Natural killer cell (primary cell): ENCODE measurements at places on chromosomes 11 and 22. TPM values are rescaled to one million over a fixed set of nuclear protein-coding genes. Genes with fewer than 3 reads are reported as not detected.

DBX1 gene
- total RNA-seq = not detected

DNA sequence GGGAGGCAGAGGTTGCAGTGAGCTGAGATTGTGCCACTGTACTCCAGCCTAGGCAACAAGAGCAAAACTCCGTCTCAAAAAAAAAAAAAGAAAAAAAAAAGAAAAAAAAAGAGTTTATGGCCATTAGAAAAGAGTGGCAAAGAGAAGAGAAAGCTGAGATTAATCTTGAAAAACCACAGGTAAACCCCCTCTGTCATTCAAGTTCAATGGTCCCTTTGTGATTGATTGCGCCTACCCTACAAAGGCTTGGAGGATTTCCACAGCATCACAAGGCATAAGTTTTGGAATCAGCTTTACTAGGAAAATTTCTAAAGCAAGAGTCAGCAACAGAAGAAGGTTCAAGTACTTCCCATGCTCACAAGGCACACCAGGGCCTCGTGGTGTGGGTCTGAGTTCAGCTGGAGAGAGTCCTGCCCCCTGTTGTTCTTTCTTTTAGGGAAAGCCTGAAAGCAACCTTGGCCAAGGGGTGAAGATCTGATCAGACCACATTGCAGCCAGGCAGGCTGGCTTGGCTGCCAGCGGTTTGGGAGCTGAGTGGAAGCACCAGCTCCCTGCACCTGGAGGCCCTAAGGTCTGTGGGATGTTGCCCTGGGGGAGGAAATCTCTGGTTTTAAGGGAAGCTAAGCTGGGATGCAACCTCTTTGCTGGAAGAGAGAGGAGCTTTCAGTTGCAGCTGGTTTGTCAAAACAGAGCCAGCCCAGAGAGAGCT lies 41.8 kb downstream of the SLN start:
- H3K36me3 ChIP-seq = no peaks in the 10 kb centered on the region
- H3K4me1 ChIP-seq = no peaks in the 10 kb centered on the region
- DNase-seq = no peak
- H3K27ac ChIP-seq = no peak overlapping the region
- H3K27me3 ChIP-seq = no peaks in the 10 kb centered on the region

- DNase-seq = no peak
- H3K27ac ChIP-seq = no peak overlapping the region
- no peaks in the 10 kb centered on the region for H3K4me1 ChIP-seq
Observed at GRCh38 chr11:130520271-130520671, 71.8 kb downstream of the ADAMTS15 start.

- no peak for DNase-seq
- H3K36me3 ChIP-seq = no peaks in the 10 kb centered on the region
- peaks cover 6% of the 10 kb centered on the region for H3K4me1 ChIP-seq
- no peak overlapping the region for H3K4me3 ChIP-seq
- H3K27ac ChIP-seq = no peak overlapping the region
- no peaks in the 10 kb centered on the region for H3K27me3 ChIP-seq
Observed at GRCh38 chr11:69553416-69554357, 72.2 kb downstream of the LINC01488 start.

GRCh38 chr11:3675971-3676370 lies 4.8 kb upstream of the CHRNA10 start:
- H3K27ac ChIP-seq = no peak overlapping the region
- H3K4me1 ChIP-seq = no peaks in the 10 kb centered on the region
- H3K27me3 ChIP-seq = no peaks in the 10 kb centered on the region

GRCh38 chr11:114280696-114281095 lies 15.5 kb upstream of the NNMT start:
- no peak for DNase-seq
- no peaks in the 10 kb centered on the region for H3K4me1 ChIP-seq
- H3K27ac ChIP-seq = no peak overlapping the region
- no peaks in the 10 kb centered on the region for H3K36me3 ChIP-seq

DNA sequence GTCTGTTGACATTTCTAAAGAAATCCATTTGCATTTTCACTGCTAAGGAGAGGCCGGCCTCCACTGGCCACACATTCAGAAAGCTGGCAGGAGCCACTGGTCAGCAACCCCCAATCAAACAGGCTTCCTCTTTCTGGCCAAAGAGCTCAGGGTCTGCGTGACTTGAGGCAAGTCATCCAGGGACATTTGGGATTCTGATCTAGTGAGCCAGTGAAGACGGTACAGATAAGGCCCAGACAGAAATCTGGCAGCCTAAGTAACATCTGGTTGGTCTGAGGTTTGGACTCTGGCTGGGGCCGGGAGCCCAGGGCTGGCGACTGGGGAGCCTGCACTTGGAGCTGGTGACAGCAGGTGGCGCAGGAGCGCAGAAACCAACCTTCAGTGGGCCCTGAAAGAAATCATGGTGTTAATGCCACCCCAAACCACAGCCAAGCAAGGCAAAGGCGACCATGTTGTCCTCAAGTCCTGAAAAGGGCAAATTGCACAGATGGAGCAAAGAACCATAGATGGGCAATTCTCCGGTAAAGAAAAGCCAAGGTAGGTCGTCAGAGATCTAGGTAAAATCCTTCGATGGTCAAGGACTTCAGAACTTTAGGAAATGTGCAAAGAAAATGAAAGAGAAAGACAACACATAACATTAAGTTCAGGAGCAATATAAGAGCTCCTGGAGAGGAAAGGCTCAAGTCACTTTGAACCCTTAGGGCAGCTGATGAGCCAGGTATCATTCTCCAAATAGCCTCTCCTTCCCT lies 99.4 kb upstream of the BLID start:
- no peak overlapping the region for H3K4me3 ChIP-seq
- DNase-seq = peak; percentile 15
- H3K27me3 ChIP-seq = no peaks in the 10 kb centered on the region
- no peaks in the 10 kb centered on the region for H3K4me1 ChIP-seq
- no peak overlapping the region for H3K27ac ChIP-seq
- H3K36me3 ChIP-seq = no peaks in the 10 kb centered on the region

DNA sequence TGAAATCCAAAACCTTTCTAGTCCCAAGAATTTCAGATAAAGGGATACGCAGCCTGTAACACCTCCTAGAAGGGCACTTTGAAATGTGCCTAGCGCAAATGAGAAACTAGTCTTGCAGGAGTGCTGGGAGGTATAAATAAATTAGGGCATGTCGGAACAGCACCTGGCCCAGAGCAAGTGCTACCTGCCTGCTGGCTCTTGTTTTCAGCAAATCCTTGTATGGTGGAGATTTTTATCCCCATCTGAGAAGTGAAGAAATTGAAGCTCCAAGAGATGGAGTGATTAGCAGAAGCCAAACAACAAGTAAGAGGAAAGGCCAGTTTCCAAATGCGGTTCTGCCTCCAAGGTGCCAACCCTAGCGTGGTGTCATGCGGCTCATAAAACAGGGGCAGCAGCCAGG lies 36.7 kb upstream of the TFIP11 start:
- H3K4me1 ChIP-seq = peaks cover 87% of the 10 kb centered on the region
- H3K27me3 ChIP-seq = no peaks in the 10 kb centered on the region
- peaks cover 29% of the 10 kb centered on the region for H3K36me3 ChIP-seq
- no peak overlapping the region for H3K27ac ChIP-seq
- DNase-seq = no peak

DNA sequence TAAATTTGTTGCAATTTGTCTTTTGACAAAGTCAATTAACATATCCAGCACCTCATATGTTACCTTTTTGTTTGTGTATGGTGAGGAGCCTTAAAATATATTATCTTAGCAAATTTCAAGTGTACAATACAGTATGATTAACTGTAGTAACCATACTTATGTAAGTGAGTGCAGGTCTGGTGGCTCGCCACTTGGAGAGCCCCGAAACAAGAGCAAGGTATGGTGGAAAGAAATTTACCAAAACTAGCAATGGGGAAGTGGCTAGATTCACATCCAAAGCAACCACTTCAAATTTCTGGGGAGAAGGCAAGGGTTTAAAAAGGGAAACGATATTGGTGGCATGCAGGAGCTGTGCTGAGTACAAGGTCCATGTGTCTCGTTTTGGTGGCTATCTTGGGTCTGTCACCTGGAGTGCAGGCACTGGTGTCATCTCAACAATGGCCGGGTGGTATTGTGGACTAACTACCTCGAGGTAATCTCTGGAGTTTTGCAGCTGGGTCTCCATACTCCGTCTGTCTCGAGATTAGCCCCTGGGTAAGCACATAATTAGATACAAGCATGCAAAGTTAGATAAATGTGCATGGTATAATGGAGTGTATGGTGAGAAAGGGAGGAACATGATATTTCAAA lies 8.2 kb upstream of the FNBP4 start:
- no peaks in the 10 kb centered on the region for H3K4me1 ChIP-seq
- H3K27me3 ChIP-seq = no peaks in the 10 kb centered on the region
- no peak for DNase-seq
- H3K36me3 ChIP-seq = peaks cover 29% of the 10 kb centered on the region
- no peak overlapping the region for H3K27ac ChIP-seq
- no peak overlapping the region for H3K4me3 ChIP-seq

ZNRF3 gene
- 0.23 TPM for total RNA-seq

CLDN5 gene
- 1.3 TPM for total RNA-seq

GGTLC3 gene
- total RNA-seq = not detected

- H3K27me3 ChIP-seq = no peaks in the 10 kb centered on the region
- no peak overlapping the region for H3K27ac ChIP-seq
- no peak for DNase-seq
- no peak overlapping the region for H3K4me3 ChIP-seq
Observed at GRCh38 chr11:70535191-70535971, 137.1 kb downstream of the CTTN start.

DNA sequence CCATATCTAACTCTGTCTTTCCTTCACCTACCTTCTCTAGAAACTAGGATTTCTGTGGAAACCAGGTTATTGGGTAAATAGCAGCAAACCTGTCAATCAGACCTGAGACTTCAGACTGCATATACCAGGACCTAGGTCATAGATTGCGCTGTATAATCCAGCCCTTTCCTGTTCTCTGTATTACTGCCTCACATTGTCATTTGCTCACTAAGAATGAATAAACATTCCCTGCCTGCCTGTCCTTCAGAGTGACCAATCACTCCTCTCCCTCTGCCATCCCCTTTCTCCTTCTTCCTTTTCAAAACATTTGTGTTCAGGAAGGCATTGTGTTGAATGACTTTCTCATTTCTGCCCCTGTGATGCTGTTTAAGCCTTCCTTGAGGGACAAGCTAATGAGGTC lies 14.1 kb upstream of the FZD4 start:
- no peaks in the 10 kb centered on the region for H3K4me1 ChIP-seq
- no peaks in the 10 kb centered on the region for H3K27me3 ChIP-seq
- no peaks in the 10 kb centered on the region for H3K36me3 ChIP-seq
- no peak overlapping the region for H3K27ac ChIP-seq

- DNase-seq = peak; percentile 59
- peaks cover 20% of the 10 kb centered on the region for H3K4me1 ChIP-seq
- no peaks in the 10 kb centered on the region for H3K27me3 ChIP-seq
- peak overlapping the region; percentile 55 for H3K4me3 ChIP-seq
- no peaks in the 10 kb centered on the region for H3K36me3 ChIP-seq
Observed at GRCh38 chr11:61890529-61891330, 615 bp downstream of the FADS3 start.

DDIAS gene
- total RNA-seq = 1.8 TPM

DNA sequence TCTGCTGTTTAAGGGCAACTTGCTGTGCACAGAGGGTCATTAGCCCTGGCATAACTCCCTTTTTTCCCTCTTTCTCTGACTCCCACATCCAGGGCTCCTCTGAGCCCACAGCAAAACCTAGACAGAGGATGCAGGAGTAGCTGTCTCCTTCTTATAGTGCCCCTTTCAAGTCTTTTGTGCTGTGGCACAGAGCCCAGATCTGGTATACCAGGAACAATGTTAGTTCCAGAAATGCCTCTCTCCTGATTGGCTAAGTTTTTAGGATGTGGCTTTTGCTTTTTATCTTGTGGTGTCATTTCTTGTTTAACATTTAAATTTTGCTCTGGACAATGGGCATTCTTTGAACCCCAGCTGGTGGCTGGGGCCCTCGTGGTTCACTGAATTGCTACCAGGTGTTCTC lies 25.6 kb upstream of the RRM1 start:
- no peak for DNase-seq
- H3K4me1 ChIP-seq = peaks cover 17% of the 10 kb centered on the region
- no peaks in the 10 kb centered on the region for H3K27me3 ChIP-seq
- H3K27ac ChIP-seq = no peak overlapping the region

NRIP3 gene
- total RNA-seq = 6.1 TPM

BBS1 gene
- 22.5 TPM for total RNA-seq

KRTAP5-8 gene
- not detected for total RNA-seq

DNA sequence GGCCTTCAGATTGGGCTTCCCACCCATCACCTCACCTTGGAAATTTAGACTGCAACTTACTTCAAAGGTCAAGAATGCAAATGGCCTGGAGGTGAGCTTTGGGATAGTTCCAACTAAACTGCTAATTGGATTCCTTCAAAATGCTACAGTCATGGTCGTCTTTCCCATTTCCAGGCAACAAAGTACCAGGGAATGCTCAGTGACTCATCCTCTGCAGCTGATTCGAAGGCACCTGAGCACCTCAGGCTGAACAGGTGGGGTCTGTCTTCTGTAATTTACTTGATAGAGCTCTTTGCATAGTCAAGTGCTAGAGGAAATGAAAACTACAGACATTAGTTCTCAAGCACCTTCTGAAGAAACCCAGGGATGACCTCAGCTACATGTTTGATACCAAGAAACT lies 20.5 kb upstream of the FSHB start:
- no peaks in the 10 kb centered on the region for H3K36me3 ChIP-seq
- H3K27ac ChIP-seq = no peak overlapping the region
- H3K4me1 ChIP-seq = no peaks in the 10 kb centered on the region
- DNase-seq = no peak
- H3K27me3 ChIP-seq = no peaks in the 10 kb centered on the region

GRCh38 chr22:26798462-26799065 lies 141.2 kb downstream of the MIAT start:
- no peaks in the 10 kb centered on the region for H3K27me3 ChIP-seq
- no peak overlapping the region for H3K27ac ChIP-seq
- no peak overlapping the region for H3K4me3 ChIP-seq
- no peaks in the 10 kb centered on the region for H3K36me3 ChIP-seq
- H3K4me1 ChIP-seq = no peaks in the 10 kb centered on the region
- DNase-seq = no peak

DNA sequence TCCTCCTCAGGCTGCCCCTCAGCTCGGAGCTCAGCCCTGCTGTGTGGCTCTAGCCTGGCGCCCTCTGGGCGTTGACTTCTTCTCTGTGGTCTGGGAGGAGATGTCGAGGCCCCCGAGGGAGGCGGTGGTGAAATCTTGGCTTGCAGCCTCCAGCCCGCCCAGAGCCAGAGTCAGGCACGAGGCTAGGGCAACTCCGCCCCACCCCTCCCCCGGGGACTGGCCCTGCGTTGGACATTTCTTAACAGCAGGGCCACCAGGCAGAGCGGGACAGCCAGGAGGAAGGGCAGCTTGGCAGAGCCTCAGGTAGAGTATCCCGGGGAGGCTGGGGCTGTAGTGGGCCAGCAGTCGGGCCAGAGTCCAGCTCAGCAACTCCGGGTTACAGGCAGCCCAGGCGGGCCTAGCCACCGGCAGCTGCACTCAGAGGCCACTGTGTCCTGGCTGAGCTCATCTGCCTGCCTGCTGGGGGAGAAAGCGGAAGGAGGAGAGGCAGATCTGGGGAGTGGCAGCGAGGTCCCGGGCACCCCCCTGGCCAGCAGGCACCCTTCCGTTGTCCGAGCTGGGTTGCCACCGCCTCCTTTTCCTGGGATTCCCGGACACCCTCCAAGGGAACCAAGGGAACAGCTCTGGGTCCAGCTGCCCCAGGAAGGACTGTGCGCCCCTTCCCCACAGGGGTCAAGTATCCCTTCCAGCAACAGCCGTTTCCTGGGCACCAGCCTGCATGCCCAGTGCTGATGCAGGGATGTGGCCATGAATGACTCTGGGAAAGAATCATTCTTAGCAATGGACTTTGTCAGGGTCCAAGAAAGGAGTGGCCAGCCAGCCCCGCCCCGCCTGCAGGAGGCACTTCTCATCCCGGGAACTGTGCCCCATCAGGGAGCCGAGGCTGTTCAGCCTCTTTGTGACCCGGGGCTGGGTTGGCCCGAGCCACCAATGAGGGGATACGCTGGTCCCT lies at the start of gene ALDH3B1:
Gene ALDH3B1, plus strand, starts transcription at position 238 of the 952 bp plus-strand sequence. CDS start 4,971 bp downstream, outside the sequence.
- no peak for DNase-seq
- peak within 1 kb of the TSS; percentile 47 for H3K27ac ChIP-seq
- H3K36me3 ChIP-seq = no peaks in the 10 kb centered on the region
- H3K27me3 ChIP-seq = no peaks in the 10 kb centered on the region
- H3K4me1 ChIP-seq = peaks cover 54% of the 10 kb centered on the region
- peak within 1 kb of the TSS; percentile 8 for H3K4me3 ChIP-seq
